Esophagus squamous epithelium (tissue), 5 donors: ENCODE measurements at places on chromosomes 4 and X.

- DNase-seq: no peak
Measured at GRCh38 chrX:74534569-74535038, 79.8 kb downstream of the RLIM start.

GRCh38 chrX:12352922-12353321 is 214.6 kb downstream of the FRMPD4 start:
- no peak for DNase-seq

DNA sequence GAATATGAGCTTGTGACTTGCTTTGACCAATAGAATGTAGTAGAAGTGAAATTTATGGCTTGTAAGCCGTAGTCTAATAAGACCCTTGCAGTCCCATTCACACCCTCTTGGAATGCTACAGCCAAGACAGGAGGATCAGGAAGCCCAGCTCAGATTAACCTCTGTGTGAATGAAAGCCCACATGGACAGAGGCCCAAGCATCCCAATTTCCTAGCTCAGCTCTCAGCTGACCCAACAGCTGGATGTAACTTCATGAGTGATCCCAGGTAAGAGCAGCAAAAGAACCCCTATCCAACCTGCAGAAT is 12.8 kb upstream of the PPM1K start:
- no peak for DNase-seq

DNA sequence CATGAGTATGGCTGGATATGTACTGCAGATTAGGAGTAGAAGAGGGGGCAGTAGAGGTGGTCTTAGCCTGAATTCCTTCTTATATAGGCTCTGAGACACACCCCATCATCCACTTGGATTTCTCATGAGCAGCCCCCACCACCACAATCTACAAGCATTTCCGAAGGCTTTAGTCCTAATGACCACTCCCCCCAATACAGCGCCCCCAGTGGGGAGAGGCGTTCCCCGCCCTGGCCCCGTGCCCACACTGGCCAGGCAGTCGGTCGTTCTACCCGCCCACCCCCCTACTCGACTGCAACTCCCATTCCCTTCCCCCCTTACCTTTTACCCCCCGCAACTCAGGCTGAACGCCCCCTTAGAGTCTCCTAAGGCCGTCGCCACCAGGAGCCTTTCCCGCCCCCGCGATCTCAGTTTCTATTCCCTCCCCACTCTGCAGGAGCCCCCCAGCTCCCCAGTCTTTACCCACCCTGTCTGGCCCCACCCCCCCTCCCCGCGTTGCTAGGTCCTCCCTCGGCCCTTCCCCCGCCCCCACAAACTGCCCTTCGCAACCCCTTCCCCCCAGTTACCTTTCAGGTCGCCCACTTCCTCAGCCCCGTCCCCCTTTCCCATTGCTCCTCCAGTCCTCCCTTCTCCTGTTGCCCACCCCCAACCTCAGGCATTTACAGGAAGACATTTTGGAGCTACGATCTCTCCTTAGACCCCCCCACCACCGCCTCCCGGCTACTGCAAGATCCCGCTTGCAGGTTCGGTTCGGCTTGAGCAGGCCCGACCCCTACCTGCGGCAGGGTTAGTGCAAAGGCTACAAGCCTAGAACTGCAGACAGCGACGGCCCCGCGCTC is 468 bp downstream of the ZMYM3 start:
- DNase-seq: no peak

DNA sequence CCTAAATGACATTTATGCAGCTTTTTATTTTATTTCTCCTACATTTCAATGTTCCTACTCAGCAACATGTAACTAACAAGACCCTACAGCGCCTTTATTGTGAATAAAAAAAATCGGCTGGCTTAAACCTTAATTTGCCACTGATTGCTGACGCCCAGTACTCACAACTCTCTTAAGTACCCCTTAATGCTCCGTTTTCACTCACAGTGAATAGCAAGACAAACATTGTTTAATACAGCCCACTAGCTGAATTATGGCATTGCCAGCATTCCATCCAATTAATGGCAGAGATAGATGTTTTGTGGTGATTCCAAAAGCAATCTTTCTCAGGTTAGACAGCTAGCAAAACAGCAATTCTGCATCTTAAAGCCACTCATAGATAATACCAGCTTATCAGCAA is 61.1 kb downstream of the PPARGC1A start:
- DNase-seq: no peak

DNA sequence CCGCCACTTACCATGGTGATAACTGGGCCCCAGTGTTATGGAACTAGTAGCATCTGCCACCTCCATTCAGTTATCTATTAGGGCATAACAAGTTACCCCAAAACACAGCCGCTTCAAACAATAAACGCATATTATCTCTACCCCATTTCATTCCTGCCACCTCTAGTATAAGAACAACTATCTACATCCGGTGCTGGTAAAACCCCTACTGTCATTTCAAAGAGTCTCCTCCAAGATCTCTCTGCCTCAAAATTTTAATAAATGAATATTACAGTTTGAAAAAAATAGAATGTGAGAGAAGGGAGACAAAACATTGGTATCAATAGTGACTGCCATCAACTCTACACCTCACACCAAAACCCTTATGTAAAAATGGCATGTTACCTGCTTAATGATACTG is 35.5 kb upstream of the RBPJ start:
- DNase-seq: no peak

DNA sequence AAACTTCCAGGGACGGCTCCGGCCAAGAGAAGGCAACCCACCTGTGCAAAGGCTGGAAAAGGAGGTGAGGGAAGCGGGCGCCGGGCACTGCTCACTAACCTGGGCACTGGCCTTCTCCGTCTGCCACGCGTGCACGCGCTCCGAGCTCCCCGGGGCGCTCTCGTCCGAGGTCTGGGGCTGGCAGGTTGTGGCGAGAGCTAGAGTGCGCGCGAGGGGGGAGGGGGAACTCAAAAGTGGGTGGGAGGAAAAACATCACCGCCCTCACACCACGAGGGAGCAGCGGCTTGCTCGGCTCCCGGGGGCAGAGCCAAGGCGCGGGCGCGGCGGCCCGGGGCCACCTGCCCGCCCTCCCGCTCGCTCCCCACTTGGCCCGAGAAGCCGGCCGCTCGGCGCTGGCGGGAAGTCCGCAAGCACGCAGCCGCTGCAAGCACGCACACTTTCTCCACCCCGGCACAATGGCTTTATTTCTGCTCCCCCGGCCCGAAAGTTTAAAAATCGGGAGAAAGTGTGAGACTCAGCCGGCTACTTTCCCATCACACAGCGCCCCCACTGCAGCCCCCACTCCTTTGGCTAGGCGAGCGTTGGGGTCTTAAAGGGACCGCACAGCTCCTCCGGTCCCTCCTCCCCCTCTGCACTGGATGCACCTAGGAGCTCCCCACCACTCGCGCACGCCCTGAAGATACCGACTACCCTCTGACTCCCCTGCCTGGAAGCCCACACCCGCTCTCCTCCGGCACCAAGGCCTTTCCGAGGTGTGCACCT is at the start of gene CHRDL1:
TSS of gene CHRDL1 (minus strand) at position 173 of the 762 bp plus-strand sequence. CDS start 3,636 bp downstream, outside the sequence.
- DNase-seq: no peak

- DNase-seq: no peak
Measured at GRCh38 chr4:166886718-166887117, 347.6 kb downstream of the SPOCK3 start.
